ENCODE measurements at places on chromosomes 4 and X.
A peak's percentile ranks its signal among the peaks of the same experiment; 100 is the strongest.

- DNase-seq, result no peak
Measured at GRCh38 chr4:108685036-108685686, 34.8 kb downstream of the OSTC start.

DNA sequence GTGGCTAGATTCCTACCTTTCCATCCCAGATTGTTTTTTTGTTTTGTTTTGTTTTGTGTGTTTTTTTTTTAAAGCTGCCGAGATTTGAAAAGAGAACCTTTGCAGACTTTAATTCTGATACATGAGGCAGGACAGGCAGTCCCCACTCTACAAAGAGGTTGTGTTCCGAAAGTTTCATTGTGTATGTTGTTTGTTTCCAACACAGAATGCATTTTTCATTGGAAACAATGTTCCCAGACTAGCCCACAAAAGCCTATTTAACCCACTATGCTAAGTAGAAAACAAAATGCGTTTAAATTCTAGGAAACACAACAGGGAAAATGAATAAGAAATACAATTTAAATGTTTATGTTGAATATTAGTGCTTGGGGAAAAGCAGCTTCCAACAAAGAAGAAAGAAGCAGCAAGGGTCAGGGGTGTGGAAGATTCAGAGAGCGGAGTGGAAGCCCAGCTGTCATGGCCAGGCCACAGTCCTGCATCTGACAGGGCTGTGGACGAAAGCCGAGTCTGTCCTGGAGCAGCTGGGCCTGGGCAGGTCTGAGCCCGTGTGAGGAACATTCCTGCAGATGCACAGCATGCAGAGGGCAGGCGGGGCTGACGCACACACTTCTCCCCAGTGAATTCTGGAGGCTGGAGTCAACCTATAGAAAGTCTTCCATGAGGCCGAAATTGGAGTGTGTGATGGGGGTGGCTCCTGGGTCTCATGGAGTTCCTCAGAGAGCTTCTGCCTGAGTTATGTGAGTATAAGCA lies 12.4 kb upstream of the SETD7 start:
- no peak for DNase-seq

GRCh38 chr4:175443547-175443946 lies 368.5 kb downstream of the GPM6A start:
- no peak for DNase-seq

GRCh38 chr4:73152893-73153292 lies 83.4 kb upstream of the COX18 start:
- no peak for DNase-seq

- no peak for DNase-seq
Measured at GRCh38 chr4:133484287-133484686, 335.2 kb downstream of the PCDH10 start.

GRCh38 chr4:86155766-86156165 lies 204.1 kb downstream of the MAPK10 start:
- no peak for DNase-seq

DNA sequence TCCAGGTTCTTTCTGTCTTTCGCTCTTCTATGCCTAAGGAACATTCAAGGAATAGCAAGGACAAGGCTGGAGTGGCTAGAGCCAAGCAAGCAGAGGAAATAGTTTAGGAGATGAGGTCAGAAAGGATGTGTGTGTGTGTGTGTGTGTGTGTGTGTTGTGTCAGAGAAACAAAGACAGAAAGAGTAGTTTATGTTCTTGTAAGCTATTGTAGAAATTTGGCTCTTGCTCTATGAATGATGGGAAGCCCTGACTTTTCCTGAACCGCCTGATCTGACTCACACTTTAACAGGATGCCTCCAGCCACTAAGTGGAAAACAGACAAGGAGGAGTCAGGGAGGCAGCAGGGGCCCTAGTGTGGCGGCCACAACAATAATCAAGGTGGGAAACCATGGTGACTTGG lies 39.7 kb downstream of the LGI2 start:
- DNase-seq, result peak; percentile 13

- DNase-seq, result no peak
Measured at GRCh38 chr4:59161249-59161648, 2038.9 kb upstream of the ADGRL3 start.

- DNase-seq, result no peak
Measured at GRCh38 chr4:169348541-169348940, 77.8 kb upstream of the SH3RF1 start.

- DNase-seq, result no peak
Measured at GRCh38 chrX:148380650-148381561, 119.5 kb upstream of the AFF2 start.

DNA sequence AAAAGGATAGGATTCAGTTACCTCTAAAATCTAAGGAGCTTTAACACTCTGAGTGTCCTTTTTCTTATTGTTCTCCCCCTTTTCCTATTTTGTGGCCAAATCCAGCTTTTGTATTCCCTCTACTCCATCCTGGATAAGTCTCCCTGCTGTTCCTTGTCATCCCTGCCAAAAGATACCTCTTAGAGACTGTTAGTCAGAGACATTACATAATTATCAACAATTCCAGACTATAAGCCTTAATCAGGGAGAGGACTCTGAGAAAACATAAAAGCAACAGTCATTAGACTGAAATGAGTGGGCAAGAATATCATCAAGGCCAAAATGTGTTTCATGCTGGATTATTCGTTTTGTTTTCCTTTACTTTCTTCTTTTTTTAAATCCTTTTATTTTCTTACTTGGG lies 206.9 kb downstream of the FAM47B start:
- DNase-seq, result no peak

DNA sequence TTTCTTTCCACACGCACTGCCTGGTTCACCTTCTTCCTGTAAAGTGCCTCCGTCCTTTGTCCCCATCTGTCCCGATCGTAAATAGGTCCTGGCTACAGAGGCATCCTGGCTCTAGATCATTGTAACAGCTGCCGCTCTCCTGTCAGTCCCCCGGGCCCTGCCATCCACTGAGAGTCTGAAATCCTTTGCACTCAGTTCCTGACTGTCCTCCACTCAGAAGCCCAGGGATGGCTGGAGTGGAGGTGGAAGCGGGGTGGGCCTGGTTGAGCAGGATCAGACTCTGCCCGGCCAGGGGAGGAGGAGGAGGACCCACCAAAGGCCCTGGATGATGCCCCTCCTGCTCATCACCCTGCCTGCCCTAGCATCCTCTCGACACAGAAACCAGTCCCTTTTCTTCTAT lies 29.8 kb downstream of the PIGG start:
- DNase-seq, result no peak

DNA sequence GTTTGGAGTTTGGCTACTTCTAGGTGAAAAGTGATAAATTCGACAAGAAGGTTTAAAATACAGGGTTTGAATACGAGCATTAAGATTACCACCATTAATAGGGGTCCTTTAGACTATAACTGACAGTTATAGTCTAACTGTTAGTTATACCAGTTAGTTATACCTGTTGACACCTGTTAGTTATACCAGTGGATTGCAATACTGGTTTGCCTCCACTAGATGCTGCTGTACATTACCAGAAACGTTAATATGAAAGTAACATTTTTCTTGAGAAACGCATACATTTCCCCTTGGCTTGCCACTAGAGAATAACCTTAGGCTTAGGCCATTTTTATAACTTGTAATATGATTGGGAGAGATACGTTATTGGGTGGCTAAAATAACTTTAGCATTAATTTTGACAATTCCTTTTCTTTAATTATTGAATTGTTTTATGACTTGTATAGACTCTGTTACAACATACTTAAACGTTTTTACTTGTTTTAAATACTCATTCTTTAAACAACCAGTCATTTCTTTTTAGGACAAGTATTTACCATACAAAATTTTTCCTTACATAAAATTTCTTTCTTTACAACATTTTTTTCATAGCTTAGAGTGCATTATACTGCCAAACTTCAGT lies 911.2 kb downstream of the FSTL5 start:
- DNase-seq, result no peak

DNA sequence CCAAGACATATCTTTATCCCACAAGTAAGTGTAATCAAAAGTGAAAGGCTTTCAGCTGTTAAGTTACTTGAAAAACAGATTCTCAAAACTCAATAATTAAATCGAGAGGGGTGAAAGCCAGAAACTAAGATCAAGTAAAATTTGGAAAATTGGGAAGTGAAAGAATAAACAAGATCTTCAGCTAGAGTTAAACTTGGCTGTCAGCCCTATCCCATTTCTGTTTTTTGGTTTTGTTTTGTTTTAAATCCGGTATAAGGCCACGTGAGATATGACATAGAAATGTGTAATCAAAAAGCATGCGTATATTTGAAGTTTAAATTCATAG lies 856.8 kb downstream of the STIM2 start:
- DNase-seq, result no peak

- no peak for DNase-seq
Measured at GRCh38 chr4:2074588-2074987, 15.5 kb downstream of the NAT8L start.

DNA sequence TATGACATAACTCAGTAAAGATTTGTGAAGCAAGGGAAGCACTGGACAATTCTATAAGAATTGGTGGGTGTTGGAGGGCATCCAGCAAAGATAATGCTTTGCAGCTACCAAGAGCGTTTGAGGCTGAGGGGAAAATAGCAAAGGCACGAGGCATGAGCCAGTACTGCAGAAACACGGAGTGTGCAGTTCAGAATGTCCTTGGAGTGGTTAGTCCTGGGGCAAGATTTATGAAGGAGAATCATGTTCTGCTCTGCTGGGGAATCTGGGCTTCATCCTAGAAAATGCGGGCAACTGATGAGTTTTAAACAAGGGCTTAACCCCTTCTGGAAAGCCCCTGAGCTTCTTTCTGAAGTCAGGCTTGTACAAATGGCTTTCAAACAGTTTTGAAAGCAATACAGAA lies 452.5 kb downstream of the IL15 start:
- no peak for DNase-seq

DNA sequence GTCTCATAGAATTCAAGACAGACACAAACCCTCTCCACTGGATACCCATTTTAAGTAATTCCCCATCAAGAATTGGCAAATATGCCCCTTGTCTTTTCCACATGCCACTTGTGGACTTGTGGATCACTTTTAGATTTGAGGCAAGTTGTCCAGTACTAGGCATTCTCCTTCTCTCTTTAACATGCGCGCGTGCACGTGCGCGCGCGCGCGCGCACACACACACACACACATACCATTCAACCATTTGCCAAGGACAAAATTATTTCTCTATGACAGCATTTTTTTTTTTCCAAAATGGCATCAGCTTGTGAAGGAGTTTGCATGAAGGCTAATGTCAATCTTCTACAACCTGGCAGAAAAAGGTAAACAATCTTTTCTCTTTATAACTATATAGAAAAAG lies 1325.7 kb upstream of the IGFBP7 start:
- DNase-seq, result no peak

DNA sequence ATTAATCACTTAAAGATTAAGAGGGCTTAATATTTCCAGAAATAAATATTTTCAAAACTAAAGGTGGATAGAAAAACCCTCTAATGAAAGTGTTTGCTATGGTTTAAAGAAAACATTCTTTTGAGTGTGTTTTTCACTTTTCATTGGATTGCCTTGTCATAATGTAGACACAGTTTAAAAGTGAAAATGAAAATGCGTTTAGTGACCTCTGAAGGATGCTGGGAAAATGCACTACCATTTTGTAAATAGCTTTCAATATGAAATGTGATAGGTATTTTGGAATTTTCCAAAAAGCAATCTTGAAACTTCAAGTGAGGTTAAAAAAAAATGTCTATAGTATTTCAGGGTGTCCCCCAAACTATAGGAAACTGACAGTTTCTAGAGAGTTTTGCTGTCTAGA lies 642.2 kb downstream of the C4orf33 start:
- DNase-seq, result no peak

- DNase-seq, result peak; percentile 51
Measured at GRCh38 chrX:108439426-108439942, at the start of gene COL4A5. Gene COL4A5 (plus strand): TSS chrX:108439838. CDS start chrX:108440126, 288 bp downstream.

DNA sequence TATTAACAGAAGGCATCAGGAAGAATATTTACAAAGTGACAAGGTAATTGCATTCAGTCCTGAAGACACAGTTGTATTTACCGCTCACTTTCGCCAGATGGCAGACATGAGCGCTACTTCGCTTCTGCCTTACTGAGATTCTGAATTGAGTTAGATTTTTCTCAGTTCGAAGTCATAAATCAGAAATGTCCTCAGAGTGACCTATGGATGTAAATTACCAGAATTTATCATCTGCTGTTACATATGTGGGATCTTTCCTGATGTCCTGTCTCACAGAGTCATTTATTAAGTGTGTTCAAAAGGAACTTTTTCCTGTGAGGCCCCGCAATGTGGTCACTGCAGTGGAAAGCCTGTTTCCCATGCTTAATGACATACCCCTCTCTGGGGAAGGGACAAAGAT lies 97.3 kb upstream of the DCLK2 start:
- no peak for DNase-seq

- no peak for DNase-seq
Measured at GRCh38 chrX:154750301-154751202, at the start of gene GAB3. Gene GAB3 (minus strand): TSS chrX:154751077. CDS start chrX:154751025, 52 bp downstream.

GRCh38 chrX:81577028-81577427 lies 375.1 kb downstream of the SH3BGRL start:
- DNase-seq, result no peak

- DNase-seq, result no peak
Measured at GRCh38 chr4:132395561-132395960, 753.5 kb upstream of the PCDH10 start.

DNA sequence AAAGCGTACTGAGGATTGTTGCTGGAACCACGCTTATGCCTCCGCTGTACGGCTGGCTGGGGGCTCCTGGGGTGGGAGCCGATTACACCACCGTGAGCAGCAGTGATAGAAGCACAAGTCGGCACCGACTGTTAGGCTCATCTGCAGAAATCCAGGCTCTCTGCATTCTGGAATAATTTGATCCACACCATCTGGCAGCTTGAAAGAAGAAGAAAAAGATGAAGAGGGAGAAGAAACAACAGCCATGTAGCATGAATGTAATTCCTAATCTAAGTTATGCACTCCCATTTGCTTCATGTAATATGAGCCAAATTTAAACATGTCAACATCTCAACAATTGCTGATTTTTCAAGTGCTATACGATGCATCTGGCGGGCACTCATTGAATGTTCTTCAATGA lies 84.6 kb upstream of the DHX15 start:
- no peak for DNase-seq

Data from non-pigmented ciliary epithelial cell (primary cell).